Ammon's horn (tissue), 1 donor: ENCODE measurements at places on chromosomes 1 and 21.

DNA sequence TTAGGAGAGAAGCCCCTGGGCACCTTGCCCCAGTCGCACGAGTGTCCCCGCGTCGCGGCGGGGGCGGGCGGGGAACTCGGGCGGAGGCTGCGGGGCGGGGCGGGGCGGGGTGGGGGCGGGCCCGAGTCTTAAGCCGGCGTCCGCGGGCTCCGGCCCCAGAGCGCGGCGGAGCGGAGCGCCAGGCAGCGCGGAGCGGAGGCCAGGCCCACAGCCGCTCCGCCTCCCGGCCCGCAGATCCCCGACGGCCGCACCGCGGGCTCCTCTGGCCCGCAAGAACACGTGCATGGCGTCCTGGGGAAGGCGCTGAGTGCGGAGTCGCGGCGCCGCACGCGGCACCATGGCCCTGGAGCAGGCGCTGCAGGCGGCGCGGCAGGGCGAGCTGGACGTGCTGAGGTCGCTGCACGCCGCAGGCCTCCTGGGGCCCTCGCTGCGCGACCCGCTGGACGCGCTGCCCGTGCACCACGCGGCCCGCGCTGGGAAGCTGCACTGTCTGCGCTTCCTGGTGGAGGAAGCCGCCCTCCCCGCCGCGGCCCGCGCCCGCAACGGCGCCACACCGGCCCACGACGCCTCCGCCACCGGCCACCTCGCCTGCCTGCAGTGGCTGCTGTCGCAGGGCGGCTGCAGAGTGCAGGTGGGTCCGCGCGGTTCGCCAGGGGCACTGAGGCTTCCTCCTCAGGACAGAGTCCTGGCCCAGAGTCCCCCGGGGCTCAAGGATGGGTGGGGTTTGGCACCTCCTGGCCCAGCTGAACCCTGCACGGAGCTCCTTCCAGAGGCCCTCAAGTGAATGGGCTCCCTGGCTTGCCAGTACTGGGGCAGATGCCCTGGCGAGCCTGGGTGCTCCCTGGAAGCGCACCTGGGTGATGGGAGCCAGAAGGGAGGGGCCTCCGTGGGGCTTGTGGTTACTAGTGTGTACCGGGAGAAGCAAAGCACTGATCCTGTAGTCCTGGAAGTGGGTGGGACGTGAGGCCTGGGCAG, at the start of gene ESPN:
Gene ESPN (plus strand): TSS at position 158 of the 975 bp plus-strand sequence. CDS start 180 bp downstream, at position 338.
- no peak for DNase-seq

GRCh38 chr1:12136916-12137610, 29.7 kb upstream of the TNFRSF1B start:
- DNase-seq, result no peak

- DNase-seq, result no peak
Measured at GRCh38 chr1:207361889-207362288, 40.4 kb downstream of the CD55 start.

DNA sequence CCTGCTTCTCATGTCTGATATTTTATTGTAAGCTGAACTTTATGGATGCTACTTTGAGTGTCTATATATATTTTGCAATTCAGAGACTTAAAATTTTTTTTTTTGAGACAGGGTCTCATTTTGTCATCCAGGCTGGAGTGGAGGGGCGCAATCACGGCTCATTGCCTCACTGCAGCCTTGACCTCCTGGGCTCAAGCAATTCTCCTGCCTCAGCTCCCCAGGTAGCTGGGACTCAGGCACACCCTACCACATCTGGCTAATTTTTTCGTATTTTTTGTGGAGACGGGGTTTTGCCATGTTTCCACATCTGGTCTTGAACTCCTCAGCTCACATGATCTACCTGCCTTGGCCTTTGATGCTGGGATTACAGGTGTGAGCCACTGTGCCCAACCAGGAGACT, 8.4 kb downstream of the ZYG11A start:
- no peak for DNase-seq

GRCh38 chr21:27700974-27701614, 734.2 kb upstream of the ADAMTS5 start:
- peak; percentile 89 for DNase-seq

GRCh38 chr1:1144122-1144842, 28.4 kb upstream of the C1orf159 start:
- no peak for DNase-seq

DNA sequence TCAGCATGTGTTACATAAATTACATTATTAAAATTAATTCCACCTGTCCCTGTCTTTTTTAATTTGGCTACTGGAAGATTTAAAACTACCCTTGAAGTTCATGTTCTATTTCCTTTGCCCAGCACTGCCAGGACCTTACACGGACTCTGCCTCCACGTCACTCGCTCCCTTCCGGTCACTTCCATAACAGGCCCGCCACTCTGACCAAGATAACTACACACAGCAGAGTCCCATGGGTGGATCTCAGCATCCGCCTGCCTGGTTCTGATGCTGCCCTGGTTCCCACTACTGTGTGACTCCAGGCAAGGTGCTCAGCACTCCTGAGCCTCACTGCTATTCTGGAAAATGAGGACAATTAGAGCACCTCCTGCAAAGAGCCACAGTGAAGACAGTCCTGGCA, 153.3 kb upstream of the ERG start:
- DNase-seq, result no peak

DNA sequence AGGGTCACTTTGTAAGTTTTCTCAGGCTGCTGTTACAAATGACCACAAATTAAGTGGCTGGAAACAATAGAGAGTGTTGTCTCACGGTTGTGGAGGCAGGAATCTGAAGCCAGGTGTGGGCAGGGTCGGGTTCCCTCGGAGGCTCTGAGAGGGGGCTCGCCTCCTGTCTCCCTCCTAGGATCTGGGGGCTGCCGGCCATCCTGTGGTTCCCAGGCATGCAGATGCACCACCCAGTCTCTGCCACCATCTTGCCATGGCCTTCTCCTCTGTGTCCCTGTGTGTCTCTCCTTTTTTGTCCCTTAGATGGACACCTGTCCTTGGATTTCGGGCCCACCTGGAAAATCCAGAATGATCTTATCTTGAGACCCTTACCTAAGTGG, 4.8 kb downstream of the TP73 start:
- DNase-seq, result no peak
